Activated CD8-positive, alpha-beta memory T cell treated with anti-CD3 and anti-CD28 coated beads, Interleukin-2, amount 10 ng/mL, durations not matched to agents 7 days and 5 days (primary cell): ENCODE measurements at places on chromosomes 2 and 18.

GRCh38 chr18:21257386-21257785 lies 15.4 kb downstream of the GREB1L start:
- DNase-seq: no peak

DNA sequence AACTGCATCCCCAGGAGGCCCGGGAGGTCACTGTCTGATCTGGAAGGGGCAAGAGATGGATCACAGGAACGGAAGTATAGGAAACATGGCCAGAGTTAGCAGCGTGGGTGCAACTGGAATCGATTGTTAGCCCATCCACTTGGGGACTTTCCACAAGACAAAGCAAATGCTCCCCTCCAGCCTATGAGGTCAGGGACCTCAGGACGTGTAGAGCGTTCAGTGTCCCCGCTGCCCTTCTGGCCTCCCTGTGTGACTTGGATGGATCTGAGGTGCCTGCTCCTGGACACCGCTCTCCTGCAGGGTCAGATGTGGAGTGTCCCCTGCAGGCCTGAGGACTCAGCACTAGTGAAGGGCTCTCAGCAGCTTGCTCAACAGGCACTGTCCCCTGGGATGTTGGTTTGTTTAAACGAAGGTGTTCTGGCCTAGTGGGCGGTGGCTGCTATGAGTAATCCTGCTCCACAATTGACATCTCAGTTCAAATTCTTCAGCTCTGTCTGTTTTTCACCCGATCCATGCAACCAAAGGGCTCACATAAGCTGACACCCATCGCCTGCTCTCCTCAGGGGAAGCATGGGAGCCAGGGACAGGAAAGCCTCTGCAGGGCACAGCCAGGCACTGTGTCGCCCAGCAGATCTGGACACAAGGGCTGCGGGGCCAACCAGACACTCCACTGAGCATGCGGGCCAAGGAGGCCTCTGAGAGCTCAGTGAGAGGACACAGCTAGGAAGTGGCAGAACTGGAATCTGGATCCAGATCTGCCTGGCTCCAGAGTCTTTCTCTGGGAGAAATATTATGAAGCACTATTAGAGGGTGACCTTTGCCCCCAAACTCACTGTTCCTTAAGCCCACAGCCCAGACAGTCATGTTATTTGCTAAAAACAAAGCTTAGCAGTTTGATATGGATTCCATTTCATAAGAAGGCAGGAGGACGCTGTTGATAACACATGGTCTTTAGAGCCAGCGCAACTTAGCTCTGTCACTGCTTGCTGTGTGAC lies 78.5 kb downstream of the RHOB start:
- DNase-seq: no peak

- no peak for DNase-seq
Measured at GRCh38 chr18:55246278-55246677, 287.0 kb upstream of the CCDC68 start.

DNA sequence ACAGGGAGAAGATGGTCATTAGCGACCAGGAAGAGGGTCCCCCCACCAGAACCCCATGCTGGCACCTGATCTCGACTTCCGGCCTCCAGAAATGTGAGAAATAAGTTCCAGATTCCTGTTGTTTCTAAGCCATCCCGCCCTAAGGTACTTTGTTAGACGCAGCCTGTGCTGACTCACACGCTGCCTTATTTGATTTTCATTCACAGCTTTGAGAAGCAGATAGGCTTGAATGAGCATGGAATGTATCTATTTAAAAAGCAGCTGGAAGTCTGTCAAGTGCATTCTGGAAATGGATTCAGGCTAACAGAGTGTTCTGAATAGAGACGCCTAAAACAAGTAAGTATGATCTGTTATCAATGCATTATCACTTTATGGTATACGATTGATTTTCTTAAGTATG lies 8.3 kb upstream of the IL1R2 start:
- no peak for DNase-seq

GRCh38 chr2:128373451-128374000 lies 54.9 kb upstream of the HS6ST1 start:
- no peak for DNase-seq

DNA sequence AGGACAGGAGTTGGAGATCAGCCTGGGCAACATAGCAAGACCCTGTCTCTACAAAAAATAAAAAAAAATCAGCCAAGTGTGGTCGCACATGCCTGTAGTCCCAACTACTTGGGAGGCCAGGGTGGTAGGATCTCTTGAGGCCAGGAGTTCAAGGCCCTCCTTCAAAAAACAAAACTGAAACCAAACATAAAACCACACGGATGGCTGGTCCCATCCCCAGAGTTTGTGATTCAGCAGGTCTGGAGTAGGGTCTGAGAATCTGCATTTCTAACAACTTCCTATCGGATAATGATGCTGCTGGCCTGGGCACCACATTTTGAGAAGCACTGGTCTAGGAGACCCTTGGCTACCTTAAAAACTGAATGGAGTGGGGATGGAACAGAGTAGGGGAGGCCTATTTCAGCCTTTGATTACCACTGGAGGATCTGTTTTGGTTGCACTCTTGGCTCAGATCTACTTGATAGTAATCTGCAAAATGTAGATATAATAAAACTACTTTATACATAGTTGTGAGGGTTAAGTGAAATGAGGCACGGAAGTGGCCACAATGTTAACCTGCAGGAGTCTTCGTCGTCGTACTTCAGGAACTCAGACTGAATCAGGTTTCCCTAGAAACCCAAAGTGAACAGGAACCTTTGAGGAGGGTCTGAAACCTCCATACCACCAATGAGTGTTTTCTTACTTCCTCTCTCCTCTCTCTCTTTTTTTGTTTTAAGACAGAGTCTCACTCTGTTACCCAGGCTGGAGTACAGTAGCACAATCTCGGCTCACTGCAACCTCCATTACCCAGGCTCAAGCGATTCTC lies 25.5 kb upstream of the NFE2L2 start:
- DNase-seq: peak; percentile 70
